ENCODE measurements at places on chromosomes 1 and 21. TPM values are rescaled to one million over a fixed set of nuclear protein-coding genes. Genes with fewer than 3 reads are reported as not detected.

Gene LCE1B
- not detected for total RNA-seq

Gene AMY2B
- total RNA-seq: 1.2 TPM

Gene IVL
- total RNA-seq: not detected

DNA sequence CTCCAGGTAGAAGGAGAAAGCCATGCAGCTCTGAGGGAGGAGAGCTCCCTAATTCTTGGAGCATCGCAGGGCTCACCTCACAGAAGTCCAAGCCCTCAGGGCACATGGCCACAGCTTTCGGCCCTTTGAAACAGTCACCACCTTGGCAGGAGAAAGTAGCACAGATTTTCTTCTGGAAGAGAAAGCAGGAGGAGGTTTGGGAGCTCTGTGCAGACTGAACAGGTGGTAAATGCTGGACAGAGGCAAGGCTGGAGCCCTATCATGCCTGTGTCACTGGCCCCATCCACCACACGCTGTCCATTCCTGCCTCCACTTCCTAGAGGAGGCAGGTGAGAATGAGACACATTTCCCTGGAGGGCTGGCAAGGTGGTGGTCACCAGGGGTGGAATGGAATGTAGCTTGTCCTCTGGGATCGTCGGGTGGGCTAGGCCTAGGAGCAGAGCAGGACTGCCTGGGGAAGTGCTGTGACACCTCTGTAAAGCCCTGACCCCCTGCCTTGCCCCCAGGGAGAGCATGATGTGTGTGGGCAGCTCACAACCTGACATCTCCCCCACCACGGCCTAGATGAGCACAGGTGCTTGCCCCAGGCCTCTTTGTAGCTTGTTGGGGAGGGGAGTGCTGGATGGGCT lies 2.8 kb upstream of the INPP5B start:
- no peak overlapping the region for H3K27ac ChIP-seq
- no peak for DNase-seq
- no peaks in the 10 kb centered on the region for H3K36me3 ChIP-seq
- peaks cover 12% of the 10 kb centered on the region for H3K4me1 ChIP-seq
- H3K4me3 ChIP-seq: no peak overlapping the region
- H3K27me3 ChIP-seq: no peaks in the 10 kb centered on the region

GRCh38 chr1:83818916-83819315 lies 180.0 kb downstream of the TTLL7 start:
- H3K27me3 ChIP-seq: no peaks in the 10 kb centered on the region
- H3K4me3 ChIP-seq: no peak overlapping the region
- H3K27ac ChIP-seq: no peak overlapping the region
- no peak for DNase-seq
- no peaks in the 10 kb centered on the region for H3K4me1 ChIP-seq

Gene S100A7
- total RNA-seq: not detected

Gene PGLYRP3
- total RNA-seq: not detected

Gene DMBX1
- total RNA-seq: not detected

DNA sequence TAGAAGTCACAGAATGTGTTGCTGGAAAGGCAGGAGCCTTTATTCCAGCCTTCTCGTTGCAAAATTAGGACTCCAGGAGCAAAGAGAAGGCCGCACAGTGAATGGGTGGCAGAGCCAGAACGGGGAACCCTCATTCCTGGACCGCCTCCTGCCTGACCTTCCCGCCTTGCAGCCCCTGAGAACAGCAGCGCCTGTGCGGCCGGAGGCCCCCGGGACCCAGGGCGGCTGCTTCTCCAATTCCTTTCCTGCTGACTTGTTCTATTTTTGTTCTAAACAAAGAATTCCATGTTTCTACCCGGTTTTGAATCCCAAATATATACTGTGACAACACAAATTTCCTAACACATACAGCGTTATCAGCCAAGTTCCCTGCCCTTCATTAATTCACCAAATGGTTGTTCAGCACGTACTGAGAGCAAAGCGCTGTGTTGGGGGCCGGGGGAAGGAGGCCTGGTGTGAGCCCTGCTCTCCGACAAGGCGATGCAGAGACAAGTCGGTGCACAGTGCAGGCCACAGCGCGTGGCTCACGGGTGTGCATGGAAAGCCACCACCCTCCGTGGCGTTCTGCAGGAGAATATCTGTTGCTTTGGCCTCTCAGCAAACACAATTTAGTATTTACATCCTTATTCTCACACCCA lies 31.9 kb upstream of the COL6A2 start:
- no peak overlapping the region for H3K4me3 ChIP-seq
- H3K36me3 ChIP-seq: no peaks in the 10 kb centered on the region
- H3K27ac ChIP-seq: no peak overlapping the region
- no peak for DNase-seq
- H3K27me3 ChIP-seq: peaks cover 20% of the 10 kb centered on the region

GRCh38 chr1:165738794-165739193 lies 29.9 kb downstream of the TMCO1 start:
- no peak overlapping the region for H3K4me3 ChIP-seq
- no peak overlapping the region for H3K27ac ChIP-seq
- H3K27me3 ChIP-seq: no peaks in the 10 kb centered on the region
- no peak for DNase-seq

Gene IL20
- not detected for total RNA-seq

Gene LCE1A
- total RNA-seq: not detected

DNA sequence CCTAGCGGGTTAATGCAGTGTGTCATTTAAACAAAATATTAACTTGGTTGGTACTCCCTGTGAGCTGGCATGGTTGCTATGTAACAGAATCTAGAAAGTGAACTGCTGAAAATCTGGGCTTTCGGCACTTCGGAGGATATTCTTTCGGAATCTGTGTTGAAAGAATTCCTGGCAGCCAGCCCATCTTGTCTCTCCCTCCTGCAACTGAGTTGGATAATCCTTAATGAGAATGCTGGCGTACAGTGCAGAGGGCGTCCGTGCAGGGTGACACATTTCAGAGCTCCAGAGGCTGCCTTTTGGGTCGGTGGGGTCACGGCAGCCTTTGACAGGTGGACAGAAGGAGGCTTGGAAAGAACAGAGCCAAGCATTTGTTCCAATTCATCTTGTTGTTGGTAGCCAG lies 3.7 kb downstream of the KAZN start:
- no peaks in the 10 kb centered on the region for H3K27me3 ChIP-seq
- H3K27ac ChIP-seq: no peak overlapping the region

Gene PGBD5
- not detected for total RNA-seq

GRCh38 chr1:55021942-55022546 lies 17.3 kb upstream of the PCSK9 start:
- H3K36me3 ChIP-seq: no peaks in the 10 kb centered on the region
- no peak overlapping the region for H3K4me3 ChIP-seq
- DNase-seq: peak; percentile 72
- no peaks in the 10 kb centered on the region for H3K4me1 ChIP-seq
- no peak overlapping the region for H3K27ac ChIP-seq

DNA sequence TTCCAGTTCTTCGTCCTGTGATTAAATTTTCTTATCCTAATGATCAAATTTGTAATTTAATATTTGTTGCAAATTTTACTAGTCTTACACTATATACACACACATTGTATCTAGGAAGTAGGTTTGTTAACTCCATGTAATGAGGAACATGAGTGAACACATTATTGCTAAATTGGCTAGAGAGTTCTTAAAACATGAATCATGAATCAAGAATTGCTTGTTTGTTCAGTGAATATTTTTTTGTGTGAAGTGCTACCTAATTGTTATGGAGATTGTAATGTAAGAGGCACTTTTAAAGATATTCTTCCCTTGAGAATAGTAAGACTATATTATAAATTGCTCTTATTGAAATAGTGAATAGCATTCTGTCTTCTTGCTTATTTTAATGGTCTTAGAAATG lies 4.6 kb downstream of the GPSM2 start:
- DNase-seq: no peak
- H3K36me3 ChIP-seq: no peaks in the 10 kb centered on the region
- H3K27ac ChIP-seq: no peak overlapping the region
- H3K27me3 ChIP-seq: no peaks in the 10 kb centered on the region
- H3K4me1 ChIP-seq: peaks cover 11% of the 10 kb centered on the region
- no peak overlapping the region for H3K4me3 ChIP-seq

Gene GPR153
- 2.8 TPM for total RNA-seq

- H3K36me3 ChIP-seq: no peaks in the 10 kb centered on the region
- DNase-seq: no peak
- no peaks in the 10 kb centered on the region for H3K27me3 ChIP-seq
- no peak overlapping the region for H3K4me3 ChIP-seq
- H3K4me1 ChIP-seq: peaks cover 6% of the 10 kb centered on the region
Observed at GRCh38 chr1:183864611-183865010, 59.7 kb downstream of the RGL1 start.

DNA sequence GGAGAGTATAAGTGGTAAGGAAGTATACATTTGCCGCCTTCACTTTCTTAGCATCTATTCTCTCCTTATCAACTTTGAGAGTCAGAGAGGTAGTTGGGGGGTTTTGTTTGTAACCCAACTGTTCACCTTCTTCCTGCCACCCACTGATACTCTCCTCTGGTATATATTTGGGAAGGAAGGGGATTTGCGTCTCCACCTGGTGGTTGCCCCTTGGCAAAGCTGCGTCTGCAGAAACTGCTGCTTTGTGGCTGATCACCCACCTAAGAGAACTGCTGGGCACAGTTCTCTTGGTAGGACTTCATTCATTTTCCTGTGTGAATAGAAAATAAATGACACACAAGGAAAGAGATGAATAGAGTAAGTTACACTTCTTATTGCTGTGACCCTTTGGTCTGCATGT lies 87.0 kb downstream of the SYT14 start:
- no peaks in the 10 kb centered on the region for H3K4me1 ChIP-seq
- H3K27me3 ChIP-seq: no peaks in the 10 kb centered on the region
- no peaks in the 10 kb centered on the region for H3K36me3 ChIP-seq
- H3K4me3 ChIP-seq: no peak overlapping the region
- no peak for DNase-seq

- H3K27me3 ChIP-seq: no peaks in the 10 kb centered on the region
- no peaks in the 10 kb centered on the region for H3K36me3 ChIP-seq
- H3K4me1 ChIP-seq: no peaks in the 10 kb centered on the region
- no peak overlapping the region for H3K27ac ChIP-seq
- DNase-seq: no peak
Observed at GRCh38 chr1:95790136-95790535, 556.1 kb downstream of the RWDD3 start.

DNA sequence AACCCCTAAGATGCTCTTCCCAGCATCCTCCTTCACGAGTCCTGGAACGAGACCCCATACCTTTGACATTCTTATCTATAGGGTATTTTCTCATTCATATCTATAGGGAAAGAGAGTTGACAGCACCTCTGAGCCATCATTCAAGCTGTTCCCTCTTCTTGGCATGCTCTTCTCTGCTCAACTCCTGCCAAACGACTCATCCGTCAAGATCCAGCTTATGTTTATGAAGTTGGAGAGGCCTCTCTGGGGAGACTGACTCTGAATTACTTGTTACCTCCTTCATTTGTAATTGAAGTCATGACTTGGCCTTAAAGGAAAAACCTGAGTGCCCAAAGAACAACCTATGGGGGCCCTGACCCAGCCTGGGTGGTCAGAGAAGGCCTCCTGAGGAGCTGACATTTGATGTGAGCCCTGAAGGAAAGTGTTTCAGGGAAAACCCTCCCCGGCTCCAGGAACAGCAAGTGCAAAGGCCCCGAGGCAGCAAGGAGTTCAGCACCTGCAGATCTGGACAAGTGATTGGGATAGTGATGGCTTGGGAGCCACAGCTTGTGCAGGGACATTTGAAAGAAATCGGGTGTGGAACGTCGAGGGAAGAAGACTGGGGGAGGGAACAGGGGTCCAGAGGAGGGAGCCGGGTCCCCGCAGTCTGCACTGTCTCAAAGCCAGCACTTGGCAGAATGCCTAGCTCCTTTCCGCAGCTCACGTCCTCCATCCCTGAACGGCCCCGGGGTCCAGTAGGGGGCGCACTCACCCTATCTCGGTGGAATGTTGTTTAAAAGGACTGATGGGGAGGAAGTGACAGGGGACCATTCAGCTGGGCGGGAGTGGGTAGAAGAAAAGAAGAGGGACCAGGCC lies 14.0 kb upstream of the CDA start:
- H3K27ac ChIP-seq: no peak overlapping the region
- peaks cover 6% of the 10 kb centered on the region for H3K27me3 ChIP-seq
- H3K36me3 ChIP-seq: no peaks in the 10 kb centered on the region
- peak; percentile 87 for DNase-seq
- H3K4me3 ChIP-seq: no peak overlapping the region
- H3K4me1 ChIP-seq: peaks cover 5% of the 10 kb centered on the region

DNA sequence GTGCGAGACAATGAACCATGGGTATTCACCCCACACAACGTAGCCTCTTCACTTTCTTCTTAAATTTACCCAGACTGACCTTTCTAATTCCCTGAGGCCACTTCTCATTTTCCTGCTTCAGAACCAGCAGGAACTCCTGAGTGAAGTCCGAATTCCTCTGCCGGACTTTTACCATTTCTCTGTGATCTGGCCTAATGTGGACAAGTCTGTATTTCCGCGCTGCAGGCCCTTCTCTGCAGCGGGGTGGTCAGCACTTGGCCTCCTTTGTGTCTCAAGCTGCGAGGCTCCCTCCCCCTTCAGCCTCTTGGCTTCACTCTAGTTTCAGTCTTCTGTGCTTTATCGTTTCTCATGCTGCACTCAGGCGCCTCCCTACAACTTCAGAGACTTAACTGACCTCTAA lies 9.4 kb upstream of the CTBS start:
- no peaks in the 10 kb centered on the region for H3K27me3 ChIP-seq
- DNase-seq: no peak
- H3K36me3 ChIP-seq: no peaks in the 10 kb centered on the region
- no peak overlapping the region for H3K4me3 ChIP-seq
- no peaks in the 10 kb centered on the region for H3K4me1 ChIP-seq
- no peak overlapping the region for H3K27ac ChIP-seq

DNA sequence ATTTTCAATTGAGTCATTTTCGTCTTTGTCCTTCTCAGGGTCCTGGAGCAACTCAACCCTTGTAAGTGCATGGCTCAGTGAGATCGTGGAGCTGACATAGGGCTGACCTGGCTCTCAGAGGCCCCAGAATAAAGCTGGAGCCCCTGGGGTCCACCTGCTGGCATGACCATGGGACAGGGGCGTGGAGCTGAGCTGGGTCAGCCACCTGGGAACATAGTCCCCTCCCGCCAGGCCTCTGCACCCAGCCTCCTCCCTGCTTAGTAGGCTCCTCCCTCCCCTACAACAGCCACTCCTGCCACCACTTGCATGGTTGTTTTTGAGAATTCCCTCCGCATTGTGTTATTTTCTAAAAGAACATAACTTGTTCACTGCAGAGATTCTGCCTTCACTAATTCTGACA lies 3.1 kb upstream of the RIPK4 start:
- no peaks in the 10 kb centered on the region for H3K36me3 ChIP-seq
- H3K4me3 ChIP-seq: no peak overlapping the region
- no peak overlapping the region for H3K27ac ChIP-seq
- H3K27me3 ChIP-seq: peaks cover 89% of the 10 kb centered on the region
- no peaks in the 10 kb centered on the region for H3K4me1 ChIP-seq

Gene ARHGEF16
- total RNA-seq: 0.51 TPM

Gene STMN1
- 491 TPM for total RNA-seq

Gene NUDC
- total RNA-seq: 102 TPM

Gene ERG
- 223 TPM for total RNA-seq

DNA sequence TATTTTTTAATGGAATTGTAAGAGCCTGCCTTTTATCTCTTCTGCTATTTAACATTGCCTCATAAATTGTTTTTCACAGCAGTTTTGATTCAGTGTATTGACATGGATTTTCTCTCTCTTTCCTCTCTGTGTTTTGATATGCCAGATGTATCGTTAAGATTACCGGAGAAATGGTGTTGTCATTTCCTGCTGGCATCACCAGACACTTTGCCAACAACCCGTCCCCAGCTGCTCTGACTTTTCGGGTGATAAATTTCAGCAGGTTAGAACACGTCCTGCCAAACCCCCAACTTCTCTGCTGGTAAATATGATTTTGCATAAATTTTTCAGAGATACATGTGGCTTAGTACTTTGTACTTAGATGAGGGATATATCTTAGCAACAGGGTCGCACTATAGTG lies 23.1 kb upstream of the DYNLT5 start:
- H3K4me1 ChIP-seq: peaks cover 49% of the 10 kb centered on the region
- H3K27ac ChIP-seq: peak overlapping the region; percentile 83
- DNase-seq: peak; percentile 99
- no peak overlapping the region for H3K4me3 ChIP-seq
- no peaks in the 10 kb centered on the region for H3K36me3 ChIP-seq
- no peaks in the 10 kb centered on the region for H3K27me3 ChIP-seq
